ENCODE measurements at places on chromosomes 7 and 10.

DNA sequence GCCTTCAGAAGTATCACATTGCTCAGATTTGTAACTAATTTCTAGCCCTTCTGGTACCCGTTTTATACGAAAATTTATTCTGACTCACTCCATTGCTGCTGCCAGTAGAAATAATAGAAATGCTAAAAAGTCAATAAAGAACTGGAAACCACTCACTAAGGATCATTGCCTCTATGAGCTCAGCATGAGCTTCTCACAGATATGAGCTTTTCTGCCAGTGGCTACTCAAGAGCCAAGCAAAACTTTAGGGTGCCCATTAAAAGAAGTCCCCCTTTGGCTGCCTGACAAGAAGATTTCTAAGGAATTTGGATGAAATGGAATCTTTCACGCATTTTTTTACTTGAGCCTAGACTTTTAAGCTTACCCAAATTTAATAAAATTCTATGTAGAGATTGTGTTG is 52.5 kb downstream of the GPR37 start:
- DNase-seq: no peak

GRCh38 chr10:45460235-45460878 is 86.3 kb downstream of the ALOX5 start:
- no peak for DNase-seq

GRCh38 chr10:132958883-132959558 is 16.7 kb upstream of the CFAP46 start:
- DNase-seq: no peak

- DNase-seq: no peak
Measured at GRCh38 chr10:71276873-71277272, 42.2 kb upstream of the SLC29A3 start.

DNA sequence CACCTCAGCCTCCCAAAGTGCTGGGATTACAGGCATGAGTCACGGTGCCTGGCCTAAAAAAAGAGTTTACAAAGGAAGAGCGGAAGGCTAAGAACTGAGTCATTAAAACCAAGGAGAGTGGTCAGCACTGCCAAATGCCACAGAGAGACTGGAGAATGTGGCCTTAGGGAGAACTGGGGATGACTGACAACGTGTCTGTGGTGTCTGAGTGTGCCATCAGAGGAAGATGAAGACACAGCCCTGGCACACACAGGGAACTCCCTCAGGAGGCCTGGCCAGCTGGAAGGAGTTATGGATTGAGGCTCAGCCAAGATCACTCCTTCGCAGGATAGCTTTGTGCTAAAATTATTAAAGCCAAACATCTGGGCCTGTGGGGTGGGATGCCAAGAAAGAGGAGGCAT is 3.9 kb upstream of the INA start:
- no peak for DNase-seq

DNA sequence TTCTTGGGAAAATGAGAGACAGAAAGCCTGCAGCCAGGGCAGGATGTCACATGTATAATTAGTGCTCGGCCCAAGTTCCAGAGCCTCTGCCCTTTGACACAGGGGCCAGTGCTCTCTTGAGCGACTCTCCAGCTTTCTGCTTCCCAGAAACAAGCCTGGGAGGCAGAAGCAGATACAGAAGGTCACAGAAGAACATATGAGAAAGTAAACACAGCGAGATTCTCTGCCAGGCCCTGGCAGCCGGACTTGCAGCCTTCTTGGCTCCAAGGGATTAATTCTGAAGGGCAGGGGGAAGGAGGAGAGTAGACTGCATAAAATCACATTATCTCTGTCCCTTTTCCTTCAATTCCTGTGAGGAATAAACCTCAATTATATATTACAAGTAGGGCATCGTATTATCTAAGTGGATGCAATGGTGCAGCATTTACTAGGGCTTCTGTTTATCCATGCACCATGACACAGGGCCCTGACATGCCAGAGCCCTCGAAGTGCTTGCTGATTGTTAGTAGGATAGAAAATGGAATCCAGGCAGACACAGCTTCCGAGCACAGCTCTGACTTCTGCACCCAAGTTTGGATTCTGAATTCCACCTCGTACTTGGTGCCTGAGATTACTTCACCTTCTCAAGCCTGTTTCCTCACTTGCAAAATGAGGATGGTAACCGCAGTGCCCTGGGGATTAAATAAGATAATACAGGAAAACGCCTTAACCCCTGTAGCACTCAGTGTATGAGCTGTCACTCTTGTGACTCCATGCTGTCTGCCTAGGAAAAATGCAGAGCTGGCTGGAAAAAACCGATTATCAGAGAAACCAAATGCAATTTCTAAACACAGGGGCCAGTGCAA is 536.5 kb downstream of the TNS3 start:
- DNase-seq: peak; percentile 10

- no peak for DNase-seq
Measured at GRCh38 chr10:68096913-68097516, 12.3 kb upstream of the MYPN start.

DNA sequence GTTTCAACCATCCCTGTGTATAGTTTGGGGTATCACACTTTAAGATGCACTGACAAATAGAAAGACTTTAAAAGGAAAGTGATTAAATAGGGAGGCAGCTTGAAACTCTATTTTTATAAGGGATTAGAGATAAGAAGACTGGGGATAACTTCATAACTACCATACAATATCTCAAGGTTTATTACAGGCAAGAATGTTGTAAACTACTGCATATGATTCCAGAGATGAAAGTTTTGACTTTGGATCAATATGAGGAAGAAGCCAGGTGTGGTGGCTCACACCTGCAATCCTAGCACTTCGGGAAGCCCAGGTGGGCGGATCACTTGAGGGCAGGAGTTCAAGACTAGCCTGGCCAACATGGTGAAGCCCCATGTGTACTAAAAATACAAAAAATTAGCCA is 96.1 kb downstream of the DNAJC1 start:
- no peak for DNase-seq

DNA sequence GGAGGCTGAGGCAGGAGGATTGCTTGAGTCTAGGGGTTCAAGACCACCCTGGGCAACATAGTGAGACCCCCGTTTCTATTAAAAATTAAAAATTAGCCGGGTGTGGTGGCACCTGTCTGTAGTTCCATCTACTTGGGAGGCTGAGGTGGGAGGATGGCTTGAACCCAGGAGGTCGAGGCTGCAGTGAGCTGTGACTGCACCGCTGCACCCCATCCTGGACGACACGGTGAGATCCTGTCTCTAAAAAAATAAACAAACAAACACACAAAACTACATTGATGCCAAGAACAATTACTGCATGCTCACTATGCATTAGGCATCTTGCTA is 761 bp upstream of the CHST12 start:
- DNase-seq: no peak

DNA sequence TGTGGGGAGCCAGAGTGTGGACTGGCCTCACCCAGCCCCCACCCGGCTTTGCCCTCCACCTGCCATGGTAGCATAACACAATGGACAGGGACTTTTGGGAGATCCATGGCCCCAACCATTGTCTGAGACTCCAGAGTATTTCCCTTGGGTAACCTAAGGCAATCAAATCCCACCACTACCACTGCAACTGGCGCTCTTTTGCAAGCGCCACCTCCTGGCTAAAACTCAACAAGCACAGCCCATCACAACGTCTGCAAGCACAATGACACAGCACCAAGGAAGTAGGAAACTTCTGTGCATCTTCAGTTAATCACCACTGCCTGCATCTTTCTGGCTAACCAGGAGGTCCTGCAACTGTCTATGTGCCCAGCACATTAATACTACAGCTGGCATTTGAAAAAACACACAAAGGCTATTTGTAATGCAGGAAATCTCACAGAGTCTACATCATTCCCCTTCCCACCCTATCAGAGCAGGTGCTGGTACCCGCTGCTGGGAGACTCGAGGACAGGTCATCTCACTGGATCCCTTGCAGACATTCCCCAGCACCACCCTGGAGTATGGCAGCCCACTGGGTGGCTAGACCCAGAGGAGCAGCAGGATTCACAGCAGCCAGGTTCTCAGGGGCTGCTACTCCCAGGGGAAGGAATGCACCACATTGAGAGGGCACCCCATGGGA is 27.7 kb downstream of the ANKRD26 start:
- DNase-seq: no peak

DNA sequence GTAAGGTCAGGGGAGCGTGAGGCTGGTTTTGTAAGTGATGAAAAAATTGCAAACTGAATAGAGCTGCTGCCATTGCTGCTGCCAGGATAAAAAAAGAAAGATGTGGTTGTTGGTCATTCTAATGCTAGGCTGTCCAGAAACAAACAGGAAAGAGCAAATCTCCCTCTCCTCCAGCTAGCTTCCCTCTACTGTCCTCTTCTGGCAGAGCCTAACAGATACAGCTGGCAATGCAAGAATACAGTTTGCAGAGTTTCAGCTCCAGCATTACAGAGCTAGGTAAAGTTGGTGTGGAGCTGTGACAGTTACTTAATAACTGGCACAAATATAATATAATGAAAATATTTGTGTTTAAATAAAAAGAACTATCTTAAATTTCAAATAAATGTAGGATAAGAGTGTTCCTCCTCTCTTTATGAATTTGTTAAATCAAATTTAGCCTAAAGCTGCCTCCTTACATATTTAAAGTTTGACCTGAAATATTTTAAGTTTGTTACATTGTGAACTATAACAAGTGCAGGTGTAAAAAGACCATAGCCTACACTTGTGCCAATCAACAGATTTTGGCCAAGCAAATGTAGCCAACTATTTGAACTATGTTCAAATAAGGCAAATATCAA is 407.7 kb downstream of the SH2D4B start:
- DNase-seq: no peak

DNA sequence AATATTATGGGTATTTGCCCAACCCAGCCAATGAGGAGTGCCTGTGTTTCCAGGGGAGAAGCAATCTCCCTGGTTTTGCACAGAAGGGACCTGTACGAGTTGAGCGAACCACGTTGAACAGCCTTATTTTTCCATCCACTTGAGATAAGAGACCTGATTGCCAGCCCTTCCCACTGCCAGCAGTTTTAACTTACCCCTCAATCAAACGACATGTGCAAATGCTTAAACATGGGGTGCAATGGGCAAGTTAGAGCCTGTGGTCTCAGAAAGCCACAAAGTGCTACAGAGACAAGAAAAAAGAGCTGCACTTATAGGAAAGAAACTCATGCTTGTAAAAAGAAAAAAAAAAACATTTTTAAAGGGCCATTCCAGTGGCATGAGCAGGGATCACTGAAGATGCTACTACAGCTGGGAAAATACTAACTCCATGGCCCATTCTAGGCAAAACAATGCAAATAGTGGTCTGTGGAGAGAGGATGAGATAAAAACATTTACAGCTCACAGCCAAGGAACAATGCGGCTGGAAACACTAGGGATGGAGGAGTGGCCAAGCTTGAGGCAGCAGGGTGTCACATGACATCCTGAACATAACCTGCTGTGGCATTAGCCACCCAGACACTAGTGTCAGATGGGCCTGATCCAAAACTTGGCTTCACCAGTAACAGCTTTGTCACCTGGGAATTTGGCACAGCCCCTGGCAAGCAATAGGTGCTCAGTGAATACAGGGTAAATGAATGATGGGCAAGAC is 162.8 kb downstream of the ELMO1 start:
- no peak for DNase-seq

GRCh38 chr7:65230231-65230630 is 143.4 kb upstream of the ZNF92 start:
- no peak for DNase-seq

- DNase-seq: no peak
Measured at GRCh38 chr10:128060341-128061250, 65.6 kb downstream of the MKI67 start.

GRCh38 chr10:58444876-58445275 is 59.7 kb downstream of the TFAM start:
- no peak for DNase-seq

DNA sequence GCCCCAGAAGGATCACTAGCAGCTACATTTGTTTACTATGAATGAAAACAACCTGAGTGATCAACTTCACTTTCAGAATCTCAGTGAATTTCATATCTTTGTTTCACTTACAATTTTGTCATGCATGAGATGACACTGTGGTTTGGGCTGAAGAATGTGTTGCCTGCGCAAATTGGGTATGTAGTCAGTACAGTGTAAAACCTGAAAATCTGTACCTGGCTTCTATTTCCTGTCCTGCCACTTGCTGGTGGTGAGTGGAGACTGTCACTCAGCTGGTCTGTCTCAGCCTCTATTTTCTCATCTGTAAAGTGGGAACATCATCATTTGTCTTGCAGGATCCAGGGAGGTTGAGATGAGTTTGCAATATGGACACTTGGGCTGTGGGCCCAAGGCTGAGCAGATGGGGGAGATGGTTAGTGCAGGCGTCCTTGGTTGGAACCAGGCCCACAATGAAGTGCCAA is 118.0 kb downstream of the WDFY4 start:
- DNase-seq: no peak

DNA sequence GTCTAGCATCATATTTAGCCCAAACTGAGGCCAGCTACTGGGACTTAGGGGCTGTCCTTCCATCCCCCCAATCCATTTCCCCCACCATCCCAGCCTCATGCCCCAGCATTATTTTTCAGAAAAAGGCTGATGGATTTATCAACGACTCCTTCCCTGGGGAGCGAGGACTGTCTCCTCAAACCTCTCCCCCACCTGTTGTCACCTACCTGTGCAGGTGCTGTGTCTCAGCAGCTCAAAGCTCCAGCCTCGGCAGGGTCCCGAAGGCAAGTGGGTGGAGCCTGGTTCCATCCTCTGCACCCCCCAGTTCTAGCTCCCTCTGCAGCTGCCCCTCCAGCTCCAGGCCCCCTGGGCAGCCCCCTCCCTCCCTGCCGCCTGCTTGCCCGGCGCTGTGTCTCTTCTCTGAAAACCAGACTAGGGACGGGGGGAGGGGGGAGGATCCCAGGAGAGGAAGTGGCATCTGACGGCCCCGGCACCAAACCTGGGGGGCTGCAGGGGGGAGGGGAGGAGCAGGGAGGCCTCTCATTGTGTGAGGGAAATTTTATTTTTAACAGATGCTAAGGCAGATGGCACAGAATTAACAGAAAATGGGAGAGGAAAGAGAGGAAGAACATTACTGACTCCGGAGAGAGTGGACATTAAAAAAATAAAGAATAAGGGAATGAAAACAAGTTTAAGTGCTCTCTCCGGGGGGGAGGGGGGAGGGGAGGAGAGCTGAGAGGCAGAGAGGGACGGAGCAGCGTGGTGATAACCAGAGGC is 61.7 kb upstream of the PAX2 start:
- DNase-seq: no peak

- no peak for DNase-seq
Measured at GRCh38 chr7:140242057-140243031, 65.6 kb upstream of the KDM7A start.

GRCh38 chr7:105673367-105674084 is 92.2 kb upstream of the EFCAB10 start:
- DNase-seq: no peak

DNA sequence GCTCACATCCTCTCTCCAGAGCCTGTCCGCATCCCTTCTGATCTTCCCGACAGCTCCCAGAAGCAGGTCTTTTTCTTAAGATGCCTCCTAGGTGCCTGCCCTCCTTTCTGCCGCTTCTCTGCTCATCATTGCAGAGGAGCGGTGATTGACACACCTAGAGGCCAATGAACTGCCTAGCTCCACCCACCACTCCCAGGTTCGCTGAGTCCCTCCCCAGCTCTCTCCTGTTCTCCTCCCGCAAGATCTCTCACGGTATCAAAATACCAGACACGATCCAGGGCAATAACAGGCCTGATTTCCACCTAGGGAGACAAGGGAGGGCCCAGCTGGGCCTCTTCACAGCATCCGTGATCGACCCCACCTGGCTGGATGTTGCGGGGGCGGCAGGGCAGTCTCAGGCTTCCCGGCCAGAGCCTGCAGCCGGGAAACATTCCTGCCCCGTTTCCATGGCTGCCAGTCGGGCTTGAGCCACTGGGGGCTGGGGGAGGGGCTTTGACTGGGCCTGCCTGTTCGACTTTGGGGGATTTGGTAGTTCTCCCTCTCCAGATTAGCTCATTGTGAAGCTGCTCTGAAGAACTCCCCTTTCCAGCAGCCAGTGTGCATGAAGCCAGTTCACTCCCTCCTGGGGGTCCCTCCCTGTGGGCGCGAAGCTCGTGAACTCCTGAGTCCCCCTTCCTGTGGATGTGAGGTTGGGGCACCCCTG is 373.5 kb downstream of the RPS24 start:
- DNase-seq: peak; percentile 90

Data from neural crest cell (in vitro differentiated cells).